A549 treated with RU486 at 1 μM for 4 hours (cell line): ENCODE measurements at places on chromosomes 13 and 19. TPM values are rescaled to one million over a fixed set of nuclear protein-coding genes. Genes with fewer than 3 reads are reported as not detected.

The LRRC8E gene
- total RNA-seq: 5.4 to 7.1 TPM (median 6.3 TPM) in 5 replicates

The ZSWIM4 gene
- total RNA-seq: 5.3 to 8.7 TPM (median 8.0 TPM) in 5 replicates

The TEAD2 gene
- 13.9 to 21.0 TPM (median 17.2 TPM) in 5 replicates for total RNA-seq

The SYNGR4 gene
- 1.9 to 4.4 TPM (median 3.1 TPM) in 5 replicates for total RNA-seq

The ZNF98 gene
- total RNA-seq: not detected in 5 replicates

The IRGC gene
- total RNA-seq: not detected in 5 replicates

The ZNF626 gene
- total RNA-seq: not detected in 5 replicates

The C13orf46 gene
- 0.05 to 0.27 TPM (median 0.14 TPM) in 5 replicates for total RNA-seq

The GCDH gene
- total RNA-seq: 9.1 to 10.2 TPM (median 9.5 TPM) in 5 replicates
